ENCODE measurements at places on chromosomes 1 and 21.

- DNase-seq, result no peak
Observed at GRCh38 chr1:220222939-220223338, 49.3 kb downstream of the RAB3GAP2 start.

- DNase-seq, result no peak
Observed at GRCh38 chr1:162696286-162696862, 64.1 kb downstream of the DDR2 start.

GRCh38 chr1:165644064-165644735 is 13.2 kb downstream of the MGST3 start:
- DNase-seq, result no peak

- no peak for DNase-seq
Observed at GRCh38 chr21:42107177-42107880, 36.2 kb downstream of the UMODL1 start.

GRCh38 chr1:114758256-114758832 is 560 bp upstream of the CSDE1 start:
- no peak for DNase-seq

DNA sequence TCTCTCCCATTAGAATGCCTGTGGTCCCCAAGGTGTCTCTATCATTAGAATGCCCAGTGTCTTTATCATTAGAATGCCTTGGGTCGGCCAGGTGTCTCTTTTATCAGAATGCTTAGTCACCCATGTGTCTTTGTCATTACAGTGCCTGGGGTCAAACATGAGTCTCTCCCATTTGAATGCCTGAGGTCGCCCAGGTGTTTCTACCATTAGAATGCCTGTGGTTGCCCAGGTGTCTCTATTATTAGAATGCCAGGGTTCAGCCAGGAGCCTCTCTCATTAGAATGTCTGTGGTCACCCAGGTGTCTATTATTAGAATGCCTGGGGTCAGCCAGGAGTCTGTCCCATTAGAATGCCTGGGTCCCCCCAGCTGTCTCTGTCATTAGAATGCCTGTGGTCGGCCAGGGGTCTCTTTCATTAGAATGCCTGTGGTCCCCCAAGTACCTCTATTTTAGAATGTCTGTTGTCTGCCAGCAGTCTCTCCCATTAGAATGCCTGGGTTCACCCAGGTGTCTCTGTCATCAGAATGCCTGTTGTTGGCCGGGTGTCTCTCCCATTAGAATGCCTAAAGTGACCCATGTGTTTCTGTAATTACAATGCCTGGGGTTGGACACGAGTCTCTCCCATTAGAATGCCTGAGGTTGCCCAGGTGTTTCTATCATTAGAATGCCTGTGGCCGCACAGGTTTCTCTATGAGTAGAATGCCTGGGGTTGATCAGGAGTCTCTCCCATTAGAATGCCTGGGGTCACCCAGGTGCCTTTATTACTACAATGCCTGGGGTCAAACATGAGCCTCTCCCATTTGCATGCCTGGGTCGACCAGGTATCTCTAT is 57.1 kb downstream of the RNF187 start:
- DNase-seq, result no peak

DNA sequence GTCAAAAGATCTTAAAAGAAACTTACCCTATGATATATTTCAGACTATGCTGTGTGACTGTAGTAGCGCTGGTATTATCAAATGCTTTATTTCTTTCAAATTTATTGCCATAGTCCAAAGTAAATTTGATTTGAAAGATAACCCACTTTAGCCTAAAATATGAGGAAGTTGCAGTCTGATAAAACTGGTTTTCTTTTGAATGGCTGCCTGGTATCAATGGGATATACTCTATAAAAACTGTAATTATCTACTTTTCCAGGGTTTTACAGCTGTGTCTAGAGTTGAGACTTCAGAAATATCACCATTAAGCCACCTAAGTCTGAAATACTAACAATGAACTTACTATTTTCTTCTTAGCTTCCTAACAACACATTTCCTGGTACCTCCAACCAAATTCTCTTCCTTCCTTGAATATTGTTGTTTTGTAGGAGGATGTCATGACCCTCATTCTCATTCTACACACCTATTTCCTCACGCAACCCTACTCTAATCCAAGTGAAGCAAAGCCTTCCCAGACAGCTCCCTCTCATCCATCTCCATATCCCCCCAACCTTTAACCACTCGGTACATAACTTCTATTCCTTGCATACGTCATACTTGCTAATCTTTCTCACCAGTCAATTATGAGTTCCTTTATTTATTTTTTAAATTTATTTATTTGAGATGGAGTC is 17.0 kb downstream of the KDM5B start:
- no peak for DNase-seq

GRCh38 chr21:45470087-45470515 is 65.1 kb downstream of the COL18A1 start:
- no peak for DNase-seq

- no peak for DNase-seq
Observed at GRCh38 chr1:10122926-10123325, 87.4 kb upstream of the KIF1B start.

DNA sequence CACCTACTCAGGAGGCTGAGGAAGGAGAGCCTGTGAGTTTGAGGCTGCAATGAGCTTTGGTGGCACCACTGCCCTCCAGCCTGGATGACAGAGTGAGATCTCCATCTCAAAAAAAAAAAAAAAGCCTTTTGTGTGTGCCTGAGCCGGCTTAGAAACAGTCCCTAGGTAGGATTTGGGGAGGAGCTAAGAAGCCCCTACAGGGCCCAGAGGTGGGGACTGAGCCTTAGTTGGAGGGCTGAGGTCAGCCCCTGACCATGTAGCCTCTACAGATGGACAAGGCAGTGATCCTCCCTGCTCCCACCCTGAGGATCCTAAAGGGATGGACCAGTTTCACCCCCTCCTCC is 2.5 kb downstream of the ADAMTSL4 start:
- no peak for DNase-seq

DNA sequence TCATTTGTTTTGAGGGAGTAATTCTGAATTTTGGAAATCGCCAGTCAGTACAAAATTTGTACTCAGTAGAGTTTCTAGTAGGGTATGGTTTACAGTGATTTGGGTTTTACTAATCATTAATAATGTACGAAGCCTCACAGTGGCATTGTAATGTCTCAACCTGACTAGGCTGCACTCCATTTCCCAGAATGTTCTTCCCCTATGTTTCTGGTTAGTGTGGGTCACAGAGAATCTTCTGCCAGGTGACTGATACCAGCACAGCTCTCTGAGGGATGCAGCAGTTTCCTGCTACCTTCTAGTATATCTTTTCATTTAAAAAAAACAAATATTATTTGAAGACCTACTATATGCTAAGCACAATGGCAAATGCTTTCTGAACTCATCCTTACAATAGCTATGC is 112.9 kb downstream of the PTPN14 start:
- DNase-seq, result no peak

GRCh38 chr1:46204406-46204742 is 1.2 kb downstream of the LURAP1 start:
- no peak for DNase-seq

DNA sequence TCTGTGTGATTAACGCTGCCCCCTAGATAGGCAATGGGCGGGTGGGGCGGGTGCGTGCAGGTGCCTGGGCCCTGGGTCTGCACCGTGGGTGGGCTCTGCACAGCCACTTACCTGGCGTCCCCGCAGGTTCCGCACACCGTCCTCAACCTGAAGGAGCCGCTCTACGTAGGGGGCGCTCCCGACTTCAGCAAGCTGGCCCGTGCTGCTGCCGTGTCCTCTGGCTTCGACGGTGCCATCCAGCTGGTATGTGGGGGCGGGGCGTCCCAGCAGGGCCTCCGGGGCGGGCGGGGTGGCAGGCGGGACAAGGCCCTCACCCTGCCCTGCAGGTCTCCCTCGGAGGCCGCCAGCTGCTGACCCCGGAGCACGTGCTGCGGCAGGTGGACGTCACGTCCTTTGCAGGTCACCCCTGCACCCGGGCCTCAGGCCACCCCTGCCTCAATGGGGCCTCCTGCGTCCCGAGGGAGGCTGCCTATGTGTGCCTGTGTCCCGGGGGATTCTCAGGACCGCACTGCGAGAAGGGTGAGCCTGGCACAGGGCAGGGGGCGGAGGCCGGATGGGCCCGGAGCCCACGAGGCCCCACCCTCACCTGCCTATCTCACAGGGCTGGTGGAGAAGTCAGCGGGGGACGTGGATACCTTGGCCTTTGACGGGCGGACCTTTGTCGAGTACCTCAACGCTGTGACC is 22.8 kb downstream of the RNF223 start:
- DNase-seq, result no peak

Measured in CD4-positive, alpha-beta T cell treated with Interferon alpha-2 for 1 hour (primary cell).